Activated gamma-delta T cell (primary cell): ENCODE measurements at places on chromosomes 6 and 20.

DNA sequence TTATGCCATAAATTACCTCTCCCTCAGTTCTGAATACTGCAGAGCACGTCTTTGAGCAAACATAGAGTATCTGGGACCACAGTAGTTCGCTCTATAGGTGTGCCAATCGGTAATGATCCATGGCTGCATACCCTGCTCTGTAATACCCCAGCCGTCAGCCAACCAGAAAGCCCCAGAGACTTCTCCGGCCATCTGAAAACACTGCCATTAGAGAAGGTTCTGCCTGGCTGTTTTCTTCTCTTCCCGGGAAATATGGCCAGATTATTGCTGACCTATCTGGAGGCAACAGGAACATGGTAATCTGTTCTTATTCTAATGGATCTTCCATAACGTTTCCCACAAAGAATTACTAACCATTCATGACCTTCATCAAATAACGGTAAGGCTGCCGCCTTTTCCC, 139.9 kb downstream of the RPS12 start:
- DNase-seq, result no peak

GRCh38 chr20:5973172-5973571, 22.7 kb downstream of the MCM8 start:
- no peak for DNase-seq

- DNase-seq, result no peak
Observed at GRCh38 chr6:116408491-116408890, 37.7 kb downstream of the DSE start.

GRCh38 chr6:113774127-113774825, 82.9 kb upstream of the MARCKS start:
- DNase-seq, result no peak

GRCh38 chr20:62744741-62745191, 36.1 kb downstream of the NTSR1 start:
- no peak for DNase-seq

DNA sequence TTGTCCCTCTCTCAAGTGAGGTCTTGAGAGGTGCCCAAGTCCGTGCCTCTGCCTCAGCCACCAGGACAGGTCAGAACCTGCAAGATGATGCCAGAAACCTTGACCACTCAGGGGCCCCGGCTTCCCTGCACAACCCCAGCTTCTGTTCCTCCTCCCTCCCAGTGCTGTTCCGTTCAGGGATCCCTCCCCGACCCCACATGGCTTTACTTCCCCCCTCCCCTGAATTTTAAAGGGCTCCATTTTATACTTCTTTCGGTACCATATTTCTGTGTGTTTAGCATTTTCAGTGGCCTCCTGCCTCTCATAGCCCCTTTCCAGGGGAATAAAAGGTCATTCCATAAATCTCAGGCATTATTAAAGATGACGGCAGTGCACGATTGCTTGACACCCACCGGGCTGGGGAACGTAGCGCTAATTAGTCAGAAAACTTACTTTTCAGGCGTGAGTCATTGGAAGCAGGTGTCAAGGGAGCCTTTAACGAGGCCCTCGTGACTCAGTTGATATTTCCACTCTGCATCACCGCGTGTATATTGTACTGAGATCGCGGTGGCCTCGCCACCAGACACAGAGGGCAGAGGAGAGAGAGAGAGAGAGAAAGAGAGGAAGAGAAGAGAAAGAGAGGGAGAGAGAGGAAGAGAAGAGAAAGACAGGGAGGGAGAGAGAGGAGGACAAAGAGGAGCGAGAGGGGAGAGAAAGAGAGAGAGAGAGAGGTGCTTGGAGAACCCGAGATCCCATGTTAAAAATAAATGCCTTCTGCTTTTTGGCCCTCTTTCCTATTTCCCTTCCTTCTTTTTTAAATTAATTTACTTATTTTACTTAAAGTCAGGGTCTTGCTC, 21.3 kb downstream of the KCNG1 start:
- no peak for DNase-seq

DNA sequence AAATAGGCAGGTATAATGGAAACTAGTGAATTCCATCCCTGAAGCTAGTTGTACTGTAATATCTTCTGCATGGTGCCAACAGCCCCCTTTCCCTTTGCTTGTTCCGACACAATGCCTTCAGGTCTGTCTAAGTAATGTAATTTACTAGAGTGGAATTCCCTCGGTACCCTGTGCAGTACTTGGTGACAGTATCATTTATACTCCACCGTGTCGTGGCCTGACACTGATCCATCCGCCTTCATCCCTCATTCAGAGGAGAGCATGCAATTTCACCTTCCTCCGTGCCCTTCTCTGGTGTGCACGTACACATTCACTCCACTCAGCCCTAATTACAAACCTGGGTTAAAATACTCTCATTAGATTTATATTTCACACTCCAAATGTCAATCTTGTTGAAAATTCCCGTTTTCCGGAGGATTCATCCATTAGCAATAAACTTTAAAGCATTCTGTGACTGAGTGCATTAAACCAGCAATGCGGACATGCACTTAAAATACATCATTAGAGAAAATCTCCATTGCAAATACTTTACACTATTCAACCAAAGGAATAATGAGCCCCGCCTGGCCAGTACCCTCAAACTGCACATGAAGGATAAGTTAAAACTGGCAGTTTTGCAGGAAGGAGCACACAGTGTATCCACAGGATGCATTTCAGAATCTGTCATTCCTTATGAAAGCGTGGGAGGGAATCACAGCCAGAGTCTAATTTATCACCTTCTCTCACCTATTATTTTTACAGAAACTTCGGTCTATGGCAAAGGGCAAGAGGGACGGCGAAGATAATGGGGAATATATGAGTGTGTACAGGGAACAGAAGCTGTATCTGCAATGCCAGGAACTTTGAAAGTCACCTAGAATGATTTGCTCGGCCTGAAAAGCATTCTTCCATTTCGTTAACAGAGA, 182.5 kb downstream of the GJA10 start:
- DNase-seq, result no peak

GRCh38 chr6:36029464-36029863, 1.9 kb downstream of the MAPK14 start:
- no peak for DNase-seq

GRCh38 chr20:10864076-10864672, 190.4 kb upstream of the JAG1 start:
- no peak for DNase-seq

- DNase-seq, result no peak
Observed at GRCh38 chr6:139841794-139842215, 467.4 kb upstream of the CITED2 start.

GRCh38 chr20:32535316-32535952, 49.7 kb downstream of the NOL4L start:
- DNase-seq, result peak; percentile 37

DNA sequence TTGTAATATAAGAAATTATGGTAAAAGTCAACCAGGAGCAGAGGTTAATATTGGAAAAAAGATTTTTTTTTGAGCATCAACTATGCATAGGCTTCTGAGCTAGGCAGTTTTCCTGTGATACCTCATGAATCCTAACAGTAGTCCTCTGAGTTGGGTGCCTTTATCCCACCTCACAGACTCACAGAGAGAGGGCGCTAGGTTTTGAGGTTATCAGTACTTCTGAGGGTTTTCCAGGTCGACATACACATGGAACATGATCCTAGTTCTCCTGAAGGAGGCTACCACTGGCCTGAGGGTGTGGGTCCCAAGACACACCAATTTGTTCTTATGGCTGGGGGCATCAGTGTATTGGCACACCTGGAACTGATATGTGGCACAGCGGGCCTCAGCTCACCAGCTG, 358.8 kb upstream of the JAG1 start:
- DNase-seq, result no peak

DNA sequence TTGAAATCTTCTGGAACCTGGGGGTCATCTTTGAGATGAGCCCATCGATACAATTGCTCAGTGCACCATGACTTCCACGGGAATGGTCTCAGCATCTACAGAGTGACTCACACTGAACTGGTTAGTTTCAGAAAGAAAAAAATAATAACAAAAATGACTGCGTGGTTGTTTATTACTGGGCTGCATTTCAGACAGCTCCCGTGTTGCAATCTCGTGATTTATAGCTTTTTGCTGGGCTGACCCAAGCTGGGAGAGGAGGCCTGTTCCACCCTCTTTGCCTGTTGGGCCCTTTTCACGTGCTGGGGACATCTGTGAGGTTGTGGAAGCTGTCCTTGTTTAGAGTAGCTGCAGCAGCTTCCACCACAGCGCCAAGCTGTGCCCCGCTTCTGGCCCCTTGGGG, 225.5 kb downstream of the BMP7 start:
- no peak for DNase-seq
